Activated T-cell treated with anti-CD3 and anti-CD28 coated beads, Interleukin-2, amount 50 U/mL, for 72 hours (primary cell): ENCODE measurements at places on chromosomes 13 and 19.

DNA sequence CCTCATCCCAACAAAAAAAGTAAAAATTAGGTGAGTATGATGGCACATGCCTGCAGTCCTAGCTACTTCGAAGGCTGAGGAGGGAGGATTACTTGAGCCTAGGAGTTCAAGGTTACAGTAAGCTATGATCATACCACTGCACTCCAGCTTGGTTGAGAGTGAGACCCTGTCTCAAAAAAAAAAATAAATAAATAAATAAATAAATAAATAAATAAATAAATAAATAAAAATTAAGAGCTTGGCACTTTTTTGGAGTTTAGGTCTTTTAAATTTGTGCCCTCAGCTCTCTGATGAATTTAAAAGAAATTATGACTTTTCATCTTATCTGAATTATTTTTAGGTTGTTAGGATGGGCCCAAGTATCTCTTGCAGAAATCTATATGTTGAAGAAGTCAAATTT is 8.9 kb downstream of the ZNF420 start:
- no peak for DNase-seq

GRCh38 chr13:54536112-54536511 is 1507.5 kb downstream of the OLFM4 start:
- no peak for DNase-seq

- no peak for DNase-seq
Measured at GRCh38 chr13:52961256-52961910, 67.2 kb upstream of the OLFM4 start.

DNA sequence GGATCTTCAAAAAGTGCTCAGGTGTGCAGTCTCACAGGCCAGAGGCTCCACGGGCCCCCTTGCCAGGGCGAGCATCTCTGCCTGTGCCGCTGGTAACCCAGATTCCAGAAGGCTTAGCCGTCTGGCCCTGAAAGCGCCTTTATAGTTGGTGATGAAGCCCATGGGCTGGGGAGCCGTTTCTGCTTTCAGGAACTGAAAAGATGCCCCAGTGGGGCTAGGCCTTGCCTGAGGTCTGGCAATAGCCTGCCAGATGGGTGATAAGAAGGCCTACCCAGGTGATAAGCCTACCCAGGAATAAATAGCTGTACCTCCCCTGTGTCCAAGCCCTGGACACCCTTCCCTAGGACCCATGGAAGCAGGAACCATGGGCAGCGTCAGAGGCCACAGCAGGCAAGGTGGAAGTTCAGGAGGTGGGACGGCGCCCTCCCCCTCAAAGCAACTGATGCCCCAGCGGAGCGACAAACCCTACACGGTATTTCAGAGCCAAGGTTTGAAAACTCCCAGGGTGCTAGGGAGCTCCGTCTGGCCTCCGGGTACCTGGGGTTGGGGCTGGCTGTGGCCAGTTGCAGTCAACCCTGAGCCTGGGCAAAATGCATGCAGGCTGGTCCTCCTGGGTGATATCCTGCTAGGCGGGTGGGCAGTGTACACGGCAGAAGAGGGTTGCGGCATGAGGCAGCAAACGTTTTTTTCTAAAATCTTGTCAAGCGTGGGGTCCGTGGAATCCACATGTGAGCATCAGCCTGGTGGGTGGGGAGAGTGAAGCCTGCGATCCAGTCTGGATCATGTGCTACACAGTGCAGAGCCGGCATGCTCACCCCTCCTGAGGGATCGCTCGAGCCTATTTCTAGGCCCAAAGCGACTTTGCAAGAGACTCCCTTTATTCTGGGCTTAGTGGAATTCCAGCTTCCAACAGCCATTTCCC is 45.3 kb downstream of the ACTN4 start:
- no peak for DNase-seq
